ENCODE measurements at places on chromosomes 5 and 9.
A peak's percentile ranks its signal among the peaks of the same experiment; 100 is the strongest.

DNA sequence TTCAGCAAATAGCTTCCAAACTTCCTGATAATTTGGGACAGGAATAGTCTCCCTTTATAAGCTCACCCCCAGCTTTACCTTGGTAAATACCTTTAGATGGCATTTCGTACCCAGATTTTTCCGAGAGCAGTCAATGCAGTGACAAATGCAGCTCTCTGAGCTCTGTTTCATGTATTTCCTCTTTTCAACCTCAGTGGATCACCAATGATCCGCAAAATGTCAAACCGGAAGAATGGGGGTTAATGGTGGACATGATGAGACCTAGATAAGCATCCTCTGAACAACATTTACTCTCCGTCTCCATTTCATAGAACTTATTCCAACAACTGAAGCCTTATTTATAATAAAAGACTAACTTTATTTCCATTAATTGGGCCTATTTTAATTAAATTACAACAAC is 227.3 kb downstream of the MCTP1 start:
- DNase-seq = no peak

GRCh38 chr5:150144246-150144801 is 11.3 kb downstream of the PDGFRB start:
- DNase-seq = no peak

DNA sequence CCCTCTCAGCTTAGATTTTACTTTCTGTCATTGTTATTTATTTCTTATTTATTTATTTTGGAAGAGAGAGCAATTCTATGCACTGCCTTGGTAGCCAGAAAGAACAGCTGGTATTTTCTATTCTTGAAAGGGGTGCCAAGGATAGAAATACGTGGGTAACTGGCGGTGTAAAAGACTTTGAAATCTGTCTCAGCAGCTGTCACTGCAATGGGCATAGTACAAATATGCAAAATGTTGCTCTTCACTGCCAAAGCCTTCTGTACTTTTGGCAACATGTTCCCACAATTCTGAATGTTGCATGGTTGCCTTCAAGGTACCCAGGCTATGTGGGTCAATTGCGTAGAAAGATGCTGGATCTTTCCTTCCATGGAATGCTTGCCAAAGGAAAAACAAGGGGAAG is 230.2 kb upstream of the EDIL3 start:
- no peak for DNase-seq

- DNase-seq = no peak
These were observed 224.8 kb downstream of the FAM114A2 start for GRCh38 chr5:153813901-153814300.

DNA sequence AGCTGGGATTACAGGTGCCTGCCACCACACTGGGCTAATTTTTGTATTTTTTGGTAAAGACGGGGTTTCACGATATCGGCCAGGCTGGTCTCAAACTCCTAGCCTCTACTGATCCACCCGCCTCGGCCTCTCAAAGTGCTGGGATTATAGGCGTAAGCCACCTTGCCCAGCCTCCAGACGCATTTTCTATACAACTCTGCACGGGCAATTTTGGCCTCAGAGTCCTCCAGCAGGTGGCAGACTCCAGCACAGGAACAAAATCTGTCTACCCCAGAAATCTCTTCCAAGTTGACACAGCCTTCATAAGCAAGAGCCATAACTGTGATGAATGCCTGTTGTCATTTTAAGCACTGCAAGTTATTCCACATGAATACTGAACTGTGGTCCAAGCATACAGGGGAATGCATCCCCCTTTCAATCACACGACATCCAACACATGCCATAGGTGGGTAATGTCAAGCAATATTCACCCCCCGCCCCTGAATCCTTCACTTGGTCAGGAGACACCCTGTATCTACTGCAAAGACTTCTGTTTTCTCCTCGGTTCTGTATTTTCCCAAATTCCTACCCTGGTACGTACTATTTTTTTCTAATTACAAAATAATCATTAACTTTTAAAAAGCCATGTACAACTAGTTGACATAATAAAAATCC is 50.8 kb downstream of the ALDH7A1 start:
- peak; percentile 5 for DNase-seq

GRCh38 chr9:747567-747966 is 93.9 kb upstream of the DMRT1 start:
- DNase-seq = no peak

GRCh38 chr9:17875886-17876285 is 297.0 kb downstream of the SH3GL2 start:
- DNase-seq = no peak

GRCh38 chr9:94668928-94669729 is 29.8 kb upstream of the FBP1 start:
- DNase-seq = peak; percentile 30

DNA sequence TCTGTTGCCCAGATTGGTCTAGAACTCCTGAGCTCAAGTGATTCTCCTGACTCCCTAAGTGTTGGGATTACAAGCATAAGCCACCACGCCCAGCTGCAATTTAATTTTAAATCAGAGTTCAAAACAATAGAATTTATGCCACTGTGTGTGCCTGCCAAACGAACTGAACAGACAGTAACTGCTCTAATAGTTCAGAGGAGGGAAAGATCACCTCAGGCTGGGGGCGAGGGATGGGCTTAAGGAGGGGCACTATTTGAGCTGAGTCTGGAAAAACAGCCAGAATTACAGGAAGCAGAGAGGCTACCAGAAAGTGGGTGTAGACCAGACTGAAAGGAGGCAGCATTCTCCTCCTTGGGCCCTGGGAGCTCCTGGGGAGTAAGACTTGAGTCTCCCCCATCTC is 12.2 kb downstream of the NOL6 start:
- no peak for DNase-seq

DNA sequence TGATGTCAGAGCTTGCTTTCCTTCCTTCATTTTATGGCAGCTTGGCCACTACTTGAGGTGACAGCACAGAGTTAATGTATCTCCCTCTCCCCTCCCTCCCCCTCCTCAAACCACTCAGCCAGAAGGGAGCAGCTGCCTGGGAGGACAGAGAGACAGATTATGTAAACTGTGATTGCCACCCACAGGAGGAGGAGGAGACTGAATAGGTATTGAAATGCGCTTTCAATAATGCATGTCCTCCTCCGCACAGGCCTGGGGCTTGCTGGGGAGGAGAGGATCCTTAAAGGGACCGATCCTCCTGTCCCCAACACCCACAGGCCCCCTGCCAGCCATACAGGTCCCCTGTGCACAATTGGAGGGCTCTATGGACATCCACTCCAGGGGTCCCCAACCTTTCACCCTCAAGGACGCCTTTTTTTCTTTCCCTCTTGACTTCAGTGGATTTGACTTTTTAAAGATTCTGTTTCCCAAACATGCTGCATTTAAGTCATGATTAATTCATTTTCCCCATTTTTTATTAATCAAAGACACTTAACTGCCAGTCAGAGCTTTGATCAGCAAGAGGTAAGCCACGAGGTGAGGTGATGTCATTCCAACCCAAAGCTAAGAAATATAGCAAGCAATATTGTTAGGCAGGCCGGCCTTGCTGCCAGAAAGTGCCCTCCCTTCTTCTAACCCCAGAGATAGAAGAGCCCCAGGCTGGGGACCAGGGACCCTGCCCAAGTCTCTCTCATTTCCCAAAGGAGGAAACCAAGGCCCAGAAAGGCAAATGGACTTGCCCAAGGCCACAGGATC is 47.5 kb upstream of the CPLX2 start:
- DNase-seq = no peak

- DNase-seq = no peak
These were observed 124.8 kb downstream of the RANBP17 start for GRCh38 chr5:170986598-170986997.

GRCh38 chr5:140631831-140632365 is 1.1 kb downstream of the CD14 start:
- DNase-seq = no peak

GRCh38 chr5:74374656-74375055 is 265.9 kb downstream of the ENC1 start:
- no peak for DNase-seq

DNA sequence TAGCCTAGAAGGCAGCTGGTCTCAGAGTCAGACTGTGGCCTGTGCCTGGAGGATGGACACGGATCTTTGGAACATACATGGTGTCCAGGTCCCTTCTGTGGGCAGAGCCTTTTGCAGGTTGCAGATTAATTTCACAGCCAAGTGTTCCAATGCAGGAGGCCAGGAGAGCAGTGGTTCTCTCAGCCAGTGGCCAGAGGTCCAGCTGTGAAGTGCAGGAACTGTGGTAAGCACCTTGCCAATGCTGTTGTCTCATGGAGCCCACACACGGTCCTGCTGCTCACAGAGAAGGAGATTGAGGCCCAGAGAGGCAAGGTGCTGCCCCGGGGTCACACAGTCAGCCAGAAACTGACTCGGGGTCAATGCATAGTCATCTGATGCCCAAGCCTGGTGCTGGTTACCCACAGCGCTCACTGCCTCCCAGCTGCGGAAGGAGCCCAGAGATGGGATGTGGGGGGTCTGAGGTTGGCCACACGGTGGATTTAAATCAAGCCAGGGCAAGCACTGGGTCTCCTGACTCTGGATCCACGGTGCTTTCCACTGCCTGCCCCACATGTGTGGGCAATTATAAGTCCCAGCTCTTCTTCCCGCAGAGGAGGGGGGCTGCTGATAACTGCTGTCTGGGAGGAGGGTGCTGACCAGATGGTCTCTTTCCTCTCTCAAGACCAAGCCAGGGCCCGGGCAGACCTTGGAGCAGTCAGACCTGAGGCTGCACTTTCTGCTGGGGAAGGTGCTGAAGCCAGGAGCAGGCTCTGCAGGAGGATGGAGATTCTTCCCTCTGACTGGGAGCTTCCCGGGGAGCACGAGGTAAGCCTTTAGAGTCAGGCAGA is 2.8 kb downstream of the PDGFRB start:
- DNase-seq = no peak

DNA sequence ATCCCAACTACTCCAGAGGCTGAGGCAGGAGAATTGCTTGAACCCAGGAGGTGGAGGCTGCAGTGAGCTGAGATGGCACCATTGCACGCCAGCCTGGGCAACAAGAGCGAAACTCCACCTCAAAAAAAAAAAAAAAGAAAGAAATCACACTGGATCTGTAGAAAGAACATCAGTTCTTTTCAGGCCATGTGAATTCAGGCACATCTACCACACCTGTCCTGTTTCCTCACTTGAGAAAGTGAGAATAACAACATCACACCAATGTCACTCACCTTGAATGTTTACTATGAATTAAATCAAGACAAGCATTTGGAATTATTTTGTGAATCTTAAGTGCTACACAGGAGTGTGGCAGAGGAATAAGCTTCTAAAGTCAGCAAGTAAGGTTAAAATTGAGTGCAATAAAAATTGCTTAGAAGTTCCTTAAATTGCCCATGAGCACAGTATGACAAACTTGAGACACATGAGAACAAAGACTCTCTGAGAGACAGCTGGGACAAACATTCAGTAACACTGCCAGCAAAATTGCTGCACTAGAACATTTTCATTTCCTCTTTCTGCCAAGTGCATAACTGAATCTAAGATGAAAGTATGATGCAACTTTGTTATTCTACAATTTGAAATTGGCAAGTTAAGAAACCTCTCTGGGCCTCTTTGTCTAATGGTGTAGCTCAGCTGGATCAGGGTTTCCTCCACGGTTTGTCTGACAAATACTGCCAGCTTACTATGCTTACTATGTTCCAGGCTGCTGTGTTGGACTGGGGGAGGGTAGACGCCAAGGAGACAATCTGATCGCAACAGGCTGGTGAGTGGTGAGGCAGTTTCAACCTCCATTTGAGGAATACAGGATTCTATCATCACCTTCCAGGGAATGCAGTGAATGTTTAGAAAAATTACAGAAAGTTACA is 1.9 kb upstream of the RIC1 start:
- DNase-seq = peak; percentile 18

- no peak for DNase-seq
These were observed 716 bp downstream of the HARS1 start for GRCh38 chr5:140690376-140690932.

DNA sequence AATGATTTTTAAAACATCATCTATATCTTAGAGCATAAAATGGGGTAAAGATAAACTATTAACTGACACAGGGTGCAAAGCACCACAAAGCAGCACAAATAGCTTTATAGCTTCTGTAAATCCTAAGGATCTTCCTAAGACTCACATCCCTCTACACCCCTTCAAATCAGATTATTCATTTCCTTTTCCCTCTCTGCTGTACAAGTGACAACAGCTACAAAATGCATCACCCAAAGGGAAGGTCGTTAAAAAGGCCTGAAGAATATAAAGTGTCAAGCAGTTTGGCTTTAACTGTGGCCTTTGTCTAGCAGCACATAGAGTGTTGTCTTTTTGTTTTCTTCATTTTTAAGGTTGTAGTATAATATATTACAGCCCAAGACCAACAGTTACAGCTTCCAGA is 422.1 kb downstream of the PDE4D start:
- no peak for DNase-seq

- no peak for DNase-seq
These were observed 60.1 kb downstream of the PTPDC1 start for GRCh38 chr9:94144394-94144793.

DNA sequence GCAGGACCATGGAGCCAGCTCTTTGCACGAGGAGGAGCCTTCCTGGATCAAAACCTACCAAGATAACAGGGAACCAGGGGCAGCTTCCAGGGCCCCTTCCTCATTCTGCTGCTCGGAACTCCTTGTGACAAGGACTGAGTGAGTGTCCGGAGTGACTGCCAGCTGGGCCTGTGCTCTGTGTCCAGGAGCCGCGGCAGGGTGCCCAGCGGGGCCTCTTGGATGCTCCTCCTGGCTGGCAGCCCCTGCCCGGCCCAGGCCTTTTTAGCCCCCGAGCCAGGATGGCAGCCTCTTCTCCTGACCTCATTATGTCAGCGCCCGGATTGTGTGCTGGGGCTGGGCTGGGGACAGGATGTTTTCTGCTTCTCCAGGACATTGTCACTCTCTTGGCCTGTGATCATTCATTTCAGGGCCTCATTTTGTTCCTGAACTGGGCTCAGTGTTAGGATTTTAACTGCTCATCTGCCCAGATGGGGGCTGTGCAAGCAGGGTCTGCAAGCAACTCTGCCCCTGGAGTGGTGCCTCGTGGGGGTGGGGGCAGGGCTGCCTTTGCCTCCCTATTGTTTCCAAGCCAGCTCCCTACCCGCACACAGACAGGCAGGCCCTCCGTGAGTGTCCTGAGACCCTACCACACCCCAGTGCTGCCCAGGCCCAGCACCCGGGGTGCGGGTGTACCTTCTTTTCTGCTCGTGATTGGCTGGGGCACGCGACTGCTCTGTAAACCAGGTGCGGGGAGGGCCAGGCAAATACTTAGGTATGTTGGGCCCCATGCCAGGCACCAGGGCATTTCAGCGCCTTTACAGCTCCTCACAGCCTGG is 161.6 kb downstream of the COL23A1 start:
- no peak for DNase-seq

DNA sequence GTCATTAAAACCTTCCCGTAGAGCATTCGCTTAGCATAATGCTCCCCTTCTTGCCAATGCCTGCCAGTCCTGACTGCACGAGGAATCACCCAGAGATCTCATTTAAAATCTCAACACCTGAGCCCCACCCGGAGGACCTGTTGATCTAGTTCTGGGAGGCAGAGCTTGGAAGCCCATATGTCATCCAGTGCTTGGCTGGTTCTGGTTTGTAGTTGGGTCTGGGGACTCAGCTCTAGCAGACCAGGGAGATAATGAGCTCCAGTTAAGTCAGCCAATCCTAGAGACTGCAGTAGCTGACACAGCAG is 131.8 kb upstream of the DAP start:
- no peak for DNase-seq

- DNase-seq = no peak
These were observed 353.9 kb upstream of the MEF2C start for GRCh38 chr5:89236900-89237299.

All from stimulated activated CD4-positive, alpha-beta T cell treated with anti-CD3 and anti-CD28 coated beads, Interleukin-12 subunit alpha, Interleukin-12 subunit beta, amount 100 ng/mL, for 4 hours (primary cell).